ENCODE measurements at places on chromosomes 5 and 9.

DNA sequence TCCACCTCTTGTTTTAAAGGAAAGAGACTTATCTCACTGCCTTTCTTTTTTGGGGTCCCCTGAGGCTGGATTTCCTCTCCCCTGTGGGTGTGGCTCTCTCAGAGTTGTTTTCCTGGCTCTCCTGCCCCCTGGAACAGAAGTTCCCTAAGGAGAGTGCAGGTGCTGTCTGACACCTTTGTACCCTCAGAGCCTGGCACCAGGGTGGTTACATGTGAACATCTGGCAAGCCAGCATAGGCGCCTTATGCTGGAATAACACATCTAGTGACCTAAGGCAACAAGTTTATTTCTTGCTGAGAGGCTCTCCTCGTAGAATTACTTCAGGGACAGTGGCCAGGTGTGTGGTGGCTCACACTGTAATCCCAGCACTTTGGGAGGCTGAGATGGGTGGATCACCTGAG is 172.9 kb upstream of the PTCH1 start:
- no peak for DNase-seq

GRCh38 chr9:19994296-19994695 is 205.5 kb upstream of the SLC24A2 start:
- DNase-seq, result no peak

DNA sequence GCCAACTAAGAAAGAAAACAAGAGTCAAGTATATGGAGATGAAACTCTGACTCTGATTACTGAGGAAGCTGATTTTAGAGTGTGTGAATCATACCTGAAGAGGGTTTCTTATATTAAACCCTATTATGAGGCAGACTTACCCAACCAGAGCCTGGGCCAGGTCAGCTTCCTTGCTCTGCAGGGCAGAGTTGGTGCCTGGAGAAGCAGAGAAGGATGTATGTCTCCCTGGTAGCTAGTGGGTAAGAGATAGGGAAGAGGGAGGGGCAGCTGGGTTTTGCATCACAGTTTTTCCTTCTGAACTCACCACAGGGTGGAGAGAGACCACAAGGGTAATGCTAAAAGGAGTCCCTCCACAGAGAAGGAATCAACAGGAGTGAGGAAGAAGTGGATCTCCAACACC is 104.1 kb downstream of the CMYA5 start:
- no peak for DNase-seq

DNA sequence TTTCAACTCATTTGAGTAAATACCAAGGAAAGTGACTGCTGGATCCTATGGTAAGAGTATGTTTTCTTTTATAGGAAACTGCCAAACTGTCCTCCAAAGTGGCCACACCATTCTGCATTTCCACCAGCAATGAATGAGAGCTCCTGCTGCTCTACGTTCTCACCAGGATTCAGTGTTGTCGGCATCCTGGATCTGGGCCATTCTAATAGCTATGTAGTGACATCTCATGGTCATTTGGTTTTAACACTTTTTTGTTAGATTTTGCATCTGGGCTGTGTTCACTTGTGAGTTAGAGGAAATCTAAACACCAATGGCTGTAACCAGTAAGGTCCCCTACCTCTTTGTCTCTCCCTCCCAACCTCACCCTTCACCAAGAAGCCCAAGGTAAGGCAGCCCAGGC is 115.9 kb downstream of the ATPSCKMT start:
- no peak for DNase-seq

DNA sequence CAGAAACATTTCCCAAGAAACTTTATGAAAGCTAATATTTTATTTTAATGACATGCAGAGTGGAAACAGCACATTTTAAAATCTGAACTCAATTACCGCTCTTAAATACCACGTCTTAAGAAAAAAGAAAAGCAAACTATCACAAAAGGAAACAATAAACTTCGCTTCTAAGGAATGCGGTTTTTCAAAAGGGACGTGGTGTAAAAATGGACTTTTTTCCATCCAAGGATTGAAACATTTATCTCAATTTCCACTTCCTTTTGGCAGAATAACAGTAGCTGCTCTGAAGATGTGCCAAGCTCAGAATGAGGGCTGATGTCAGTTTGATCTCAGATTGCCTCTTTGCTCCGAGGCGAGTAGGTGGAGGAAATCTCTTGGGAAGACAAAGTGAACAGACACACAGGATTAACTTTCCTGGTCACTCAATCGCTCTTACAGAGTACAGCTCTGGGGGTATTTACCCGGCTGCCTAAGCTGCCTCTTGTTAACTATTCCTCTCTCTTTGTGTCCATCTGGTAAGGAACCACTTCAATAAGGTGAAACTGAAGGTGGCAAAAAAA is 158.5 kb downstream of the TRPM6 start:
- no peak for DNase-seq

- no peak for DNase-seq
These were observed 64.9 kb downstream of the RALGPS1 start for GRCh38 chr9:126979461-126979860.

- DNase-seq, result no peak
These were observed 95.2 kb downstream of the ALDH1A1 start for GRCh38 chr9:72857624-72857996.

DNA sequence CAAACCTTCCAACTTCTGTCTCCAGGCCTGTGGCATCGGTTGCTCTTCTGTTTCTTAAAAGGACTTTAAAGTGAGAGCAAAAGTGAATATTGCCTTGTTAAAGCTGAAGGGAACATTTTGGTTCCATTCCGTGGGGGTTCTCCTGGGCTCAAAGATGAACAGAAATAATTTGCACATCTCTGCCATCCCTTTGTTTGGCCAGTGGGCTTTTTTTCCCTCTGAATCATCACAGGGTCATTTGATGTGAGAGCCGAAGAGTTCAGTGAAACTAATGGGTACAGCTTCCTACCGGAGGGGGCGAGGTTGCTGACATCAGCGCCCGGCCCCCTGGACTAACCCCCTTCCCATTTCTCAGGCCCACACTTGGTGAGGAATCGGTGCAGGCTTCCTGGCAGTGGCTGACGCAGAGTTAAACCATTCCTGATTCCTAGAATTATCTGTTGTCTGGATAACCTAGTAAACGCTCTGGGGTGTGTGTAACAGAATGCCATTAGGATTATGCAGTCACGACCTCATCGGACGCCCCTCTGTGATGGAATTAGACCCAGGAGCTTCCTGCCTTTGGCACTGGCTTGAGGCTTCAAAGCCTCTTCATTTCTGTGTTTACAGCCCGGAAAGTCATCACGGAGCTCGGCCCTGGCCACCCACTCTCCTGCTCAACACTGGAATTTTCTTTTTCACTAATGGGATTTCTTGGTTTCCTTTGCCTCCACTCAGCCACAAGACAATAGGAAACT is 61.6 kb upstream of the RPL26L1 start:
- DNase-seq, result no peak

GRCh38 chr9:84592918-84593317 is 76.6 kb upstream of the NTRK2 start:
- no peak for DNase-seq

DNA sequence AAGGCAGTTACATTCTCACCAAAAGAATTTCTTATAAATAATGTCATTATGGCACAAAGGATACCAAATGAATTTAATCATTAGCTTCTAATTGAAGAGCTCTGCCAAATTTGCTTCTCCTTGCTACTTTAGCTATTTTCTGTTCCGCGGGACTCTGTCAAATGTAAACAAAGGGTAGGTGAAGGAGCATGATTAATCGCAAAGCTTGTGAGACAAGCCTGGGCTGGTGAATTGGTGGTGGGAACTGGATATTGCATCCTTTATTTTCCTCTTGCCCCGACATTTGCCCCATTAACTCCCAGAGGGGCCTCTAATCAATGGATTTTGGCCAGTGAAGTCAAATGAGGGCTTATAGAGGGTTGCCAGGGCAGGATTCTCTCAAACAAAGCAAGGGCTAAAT is 234.2 kb upstream of the RFX3 start:
- no peak for DNase-seq

GRCh38 chr9:8078641-8079140 is 279.1 kb upstream of the DMAC1 start:
- no peak for DNase-seq

- DNase-seq, result no peak
These were observed 79.8 kb downstream of the CDO1 start for GRCh38 chr5:115736690-115737005.

DNA sequence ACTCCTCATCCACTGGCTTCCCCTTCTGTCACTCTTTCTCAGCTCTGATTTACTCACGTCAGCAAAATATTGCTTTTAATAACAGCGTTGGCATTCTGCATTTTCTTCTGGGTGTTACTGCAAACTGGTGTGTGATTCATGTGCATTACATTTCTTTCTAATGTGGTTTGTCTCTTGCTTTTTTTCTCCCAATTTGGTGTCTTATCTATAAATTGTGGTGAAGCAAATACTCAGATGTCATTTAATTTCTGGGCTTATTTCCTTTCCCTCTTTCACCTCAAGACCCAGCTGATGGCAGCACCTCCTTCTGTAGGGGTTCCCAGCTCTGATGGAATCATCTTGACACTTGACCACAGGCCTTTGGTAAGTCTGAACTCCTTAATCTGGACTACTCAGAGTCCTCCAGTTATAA is 180.7 kb upstream of the ZNF618 start:
- DNase-seq, result no peak

- DNase-seq, result no peak
These were observed 64.9 kb downstream of the C6 start for GRCh38 chr5:41148448-41148847.

GRCh38 chr5:192691-192969 is 1.3 kb downstream of the LRRC14B start:
- no peak for DNase-seq

DNA sequence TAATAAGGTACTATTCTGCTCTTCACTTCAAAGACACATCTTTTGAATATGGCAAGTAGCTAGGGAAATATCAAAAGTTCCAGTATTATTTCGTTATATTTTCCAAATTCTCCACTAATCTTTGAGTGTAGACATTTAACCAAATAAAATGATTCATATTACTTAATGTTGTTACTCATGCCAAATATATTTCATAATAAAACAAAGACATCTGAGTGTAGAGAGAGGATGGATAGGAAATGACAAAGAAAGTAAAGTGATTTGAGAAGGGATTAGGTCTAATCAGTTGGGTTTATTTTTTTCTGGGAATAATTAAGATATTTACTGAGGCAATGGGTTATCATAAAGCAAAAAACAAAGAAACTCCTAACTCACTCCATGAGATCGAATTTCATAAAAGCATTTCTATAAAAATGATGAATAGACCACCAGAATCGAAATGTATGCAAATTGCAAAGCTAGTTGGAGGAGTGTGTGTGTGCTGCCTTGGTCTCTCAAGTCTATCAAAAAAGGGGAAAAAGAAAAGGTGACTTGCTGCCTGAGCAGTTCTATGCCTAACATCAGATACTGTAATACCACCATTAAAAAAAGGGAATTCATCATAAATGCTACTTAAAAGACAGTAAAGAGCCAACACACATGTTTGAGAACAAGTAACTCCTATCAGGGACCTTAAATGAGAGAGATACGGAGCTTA is 255.5 kb downstream of the PDE4D start:
- no peak for DNase-seq

DNA sequence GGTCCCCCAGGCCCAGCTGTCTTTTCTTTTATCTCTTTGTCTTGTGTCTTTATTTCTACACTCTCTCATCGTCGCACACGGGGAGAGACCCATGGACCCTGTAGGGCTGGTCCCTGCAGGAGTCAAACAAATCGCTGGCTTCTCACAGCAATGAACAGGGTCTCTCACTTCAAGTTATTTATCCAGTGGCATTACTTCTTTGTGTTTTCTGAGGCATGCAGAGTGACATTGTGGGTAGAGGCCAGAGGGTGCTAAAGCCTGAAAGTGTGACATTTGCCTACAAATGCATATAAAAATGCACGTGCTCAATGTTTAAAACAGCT is 127.6 kb downstream of the ST8SIA4 start:
- no peak for DNase-seq

GRCh38 chr9:130182381-130182909 is 10.2 kb downstream of the NCS1 start:
- DNase-seq, result no peak

GRCh38 chr5:43245724-43246385 is 53.8 kb downstream of the NIM1K start:
- no peak for DNase-seq

- DNase-seq, result no peak
These were observed 431.2 kb downstream of the CSNK1G3 start for GRCh38 chr5:123943151-123943550.

DNA sequence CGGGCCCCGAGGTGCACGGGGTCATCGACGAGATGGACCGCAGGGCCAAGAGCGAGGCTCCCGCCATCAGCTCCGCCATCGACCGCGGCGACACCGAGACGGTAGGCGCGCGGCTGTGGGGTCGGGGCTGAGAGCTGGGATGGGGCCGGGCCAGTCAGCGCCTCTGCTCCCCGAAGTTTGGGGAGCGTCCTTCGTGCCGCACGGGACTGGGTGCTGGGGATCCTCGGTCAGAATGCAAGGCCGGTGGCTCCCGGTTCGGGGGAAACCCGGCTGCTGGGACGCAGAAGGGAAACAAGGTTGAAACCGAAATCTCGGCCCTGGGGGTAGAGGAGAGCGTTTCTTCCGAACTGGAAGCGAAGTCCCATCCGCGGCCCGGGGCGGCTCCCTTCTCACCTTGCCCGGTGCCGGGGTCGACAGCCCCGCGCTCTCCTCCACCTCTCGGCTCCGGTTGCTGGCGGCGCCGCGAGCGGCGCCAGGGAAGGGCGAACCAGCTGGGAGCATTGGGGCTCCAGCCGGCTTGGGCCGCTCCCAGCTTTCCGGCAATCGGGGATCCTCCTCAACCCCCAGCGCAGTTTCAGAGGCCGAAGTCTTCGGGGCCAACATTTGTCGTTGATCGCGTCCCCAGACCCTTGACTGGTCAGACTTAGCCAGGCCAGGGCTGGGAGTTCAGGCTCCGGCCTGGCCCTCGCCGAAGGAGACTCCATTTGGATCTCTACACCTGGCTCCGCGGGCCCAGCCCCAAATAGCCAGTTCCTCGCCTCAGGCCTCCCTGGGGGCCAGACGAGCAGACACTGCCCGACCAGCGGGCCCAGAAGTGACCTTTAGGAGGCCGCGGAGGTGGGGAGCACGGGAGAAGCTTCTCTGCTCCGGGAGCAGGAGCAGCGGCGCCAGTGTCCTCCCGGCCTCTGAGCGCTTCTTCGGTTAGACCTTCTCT is 1.1 kb downstream of the LHX2 start:
- DNase-seq, result no peak

GRCh38 chr5:91586232-91586631 is 203.1 kb upstream of the ARRDC3 start:
- DNase-seq, result no peak

- no peak for DNase-seq
These were observed 4.8 kb upstream of the PAM start for GRCh38 chr5:102750151-102750834.

- DNase-seq, result no peak
These were observed 550.8 kb downstream of the BNC2 start for GRCh38 chr9:16319646-16320045.

GRCh38 chr9:85425153-85425611 is 316.6 kb downstream of the AGTPBP1 start:
- DNase-seq, result peak; percentile 91

GRCh38 chr5:51148437-51148836 is 234.8 kb upstream of the ISL1 start:
- no peak for DNase-seq

GRCh38 chr9:21852754-21853153 is 50.3 kb downstream of the MTAP start:
- no peak for DNase-seq

All from iPS-NIHi11 (cell line).